ENCODE measurements at places on chromosomes 11 and 22.

DNA sequence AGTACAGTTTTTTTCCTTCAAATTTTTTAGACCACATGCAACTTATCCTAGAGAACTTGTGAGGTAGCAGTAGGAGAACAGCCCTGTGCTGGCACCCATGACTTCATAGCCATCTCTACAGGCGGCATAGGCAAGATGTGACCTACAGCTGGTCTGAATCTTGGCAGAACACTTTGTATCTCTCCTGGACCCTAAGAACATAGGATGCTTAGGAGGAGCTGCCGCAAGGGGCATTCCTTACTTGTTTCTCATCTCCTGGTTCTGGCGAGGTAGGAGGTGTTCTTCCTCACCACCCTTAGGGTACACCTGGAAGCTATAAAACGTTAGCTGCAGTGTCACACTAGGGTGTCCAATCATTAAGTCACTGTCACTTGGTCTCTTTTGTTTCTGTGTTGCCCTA is 16.4 kb downstream of the CWC15 start:
- peak; percentile 27 for DNase-seq

DNA sequence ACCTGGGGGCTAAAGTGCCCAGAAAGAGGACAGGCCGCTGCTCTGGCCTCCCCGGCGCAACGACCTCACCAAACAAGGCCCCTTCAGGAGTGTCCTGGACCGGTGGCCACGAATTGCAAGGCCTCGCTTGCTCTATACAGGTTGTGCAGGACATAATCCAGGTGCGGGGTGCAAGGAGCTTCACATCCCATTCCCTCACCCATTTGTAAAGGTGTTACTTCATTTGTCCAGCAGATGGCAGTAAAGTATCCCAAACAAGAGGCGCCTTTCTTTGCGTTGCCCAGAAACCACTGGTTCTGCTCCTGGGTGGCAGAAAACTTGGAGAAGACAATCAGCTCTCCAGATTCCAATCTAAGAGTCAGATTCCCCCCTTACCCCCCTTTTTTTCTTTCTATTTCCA is 35.9 kb upstream of the PRDM11 start:
- DNase-seq = peak; percentile 83

DNA sequence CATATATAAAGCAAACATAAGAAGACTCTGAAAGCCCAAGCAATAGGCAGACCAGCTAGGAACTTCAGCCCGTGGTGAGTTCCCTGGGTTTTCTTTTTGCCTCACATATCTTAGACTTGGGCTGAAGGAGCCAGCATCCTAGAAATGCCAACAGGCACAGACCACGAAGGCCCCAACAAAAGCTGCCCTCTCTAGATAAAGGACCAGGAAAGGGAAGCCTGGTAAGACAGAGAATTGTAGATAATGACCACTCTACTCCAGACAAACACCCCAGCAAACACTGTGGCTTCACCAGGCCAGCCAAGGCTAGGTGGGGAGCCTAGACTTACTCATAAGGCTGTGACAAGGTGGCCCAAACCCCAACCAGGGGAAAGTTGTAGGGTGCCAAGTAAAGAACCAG is 11.2 kb downstream of the GAL start:
- no peak for DNase-seq

DNA sequence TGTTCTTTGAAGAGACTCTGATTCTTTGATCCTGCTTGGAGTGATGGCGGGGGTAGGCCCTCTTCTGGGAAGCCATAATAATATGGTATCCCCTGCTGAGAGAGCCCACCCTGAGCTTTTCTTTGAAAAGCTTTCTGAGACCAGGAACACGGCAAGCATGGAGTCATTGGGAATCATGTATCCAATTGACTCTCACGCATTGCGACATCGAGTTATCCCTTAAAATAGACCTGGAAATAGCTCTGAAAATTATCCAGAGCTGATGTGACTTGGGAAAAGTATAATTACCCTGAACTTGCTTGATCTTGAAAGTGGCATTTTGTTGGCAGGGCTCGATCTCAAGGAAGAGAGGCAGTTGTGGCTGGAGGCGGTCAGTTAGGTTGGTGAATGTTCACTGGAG is 36.8 kb upstream of the MPEG1 start:
- DNase-seq = no peak

- no peak for DNase-seq
Measured at GRCh38 chr22:23117275-23117674, 24.5 kb downstream of the RSPH14 start.
